ENCODE measurements at places on chromosomes 2 and 18.

GRCh38 chr2:171084128-171084527 lies 76.6 kb downstream of the TLK1 start:
- DNase-seq = peak; percentile 62

DNA sequence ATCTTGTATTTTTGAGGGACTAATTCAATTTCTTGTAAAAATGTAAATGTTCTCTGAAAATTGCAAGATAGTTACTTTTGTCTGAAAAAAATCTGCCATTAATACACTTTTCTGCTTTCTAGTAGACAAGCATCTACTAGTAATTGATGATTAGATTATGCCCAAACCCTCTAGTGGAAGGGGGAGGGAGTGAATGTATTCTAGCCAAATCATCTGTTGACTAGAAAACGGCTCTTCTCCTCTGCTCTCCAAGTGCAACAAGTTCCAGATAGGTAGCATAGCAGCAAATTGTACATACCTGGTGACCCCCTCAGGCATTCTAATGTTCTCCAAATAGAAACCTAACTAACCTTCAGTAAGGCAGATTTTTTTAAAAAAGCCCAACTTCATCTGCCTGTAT lies 58.6 kb downstream of the RELCH start:
- no peak for DNase-seq

DNA sequence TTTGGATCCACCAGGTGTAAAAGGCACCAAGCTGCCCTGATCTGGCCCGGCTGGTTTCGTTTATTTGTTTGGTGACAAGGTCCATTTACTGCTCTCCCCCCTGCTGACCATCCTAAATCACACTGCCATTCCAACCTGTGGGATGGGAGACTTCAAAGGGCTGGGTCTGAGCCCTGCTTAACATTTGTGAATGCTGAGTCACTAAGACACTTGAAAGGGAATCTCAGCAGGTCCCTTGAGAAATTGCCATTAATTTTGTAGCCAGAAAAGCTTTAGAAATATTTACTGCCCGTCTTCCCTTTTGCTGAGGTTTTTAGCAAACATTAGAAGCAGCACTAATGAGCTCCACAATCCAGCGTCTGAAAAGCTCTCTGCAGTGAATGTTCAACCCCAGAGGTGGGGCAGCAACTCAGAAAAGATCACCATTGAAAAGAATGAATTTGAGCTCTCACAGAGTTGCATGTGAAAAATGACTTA lies 133.8 kb downstream of the ARL4C start:
- DNase-seq = peak; percentile 12

GRCh38 chr2:217261452-217261851 lies 401.6 kb upstream of the TNP1 start:
- no peak for DNase-seq

DNA sequence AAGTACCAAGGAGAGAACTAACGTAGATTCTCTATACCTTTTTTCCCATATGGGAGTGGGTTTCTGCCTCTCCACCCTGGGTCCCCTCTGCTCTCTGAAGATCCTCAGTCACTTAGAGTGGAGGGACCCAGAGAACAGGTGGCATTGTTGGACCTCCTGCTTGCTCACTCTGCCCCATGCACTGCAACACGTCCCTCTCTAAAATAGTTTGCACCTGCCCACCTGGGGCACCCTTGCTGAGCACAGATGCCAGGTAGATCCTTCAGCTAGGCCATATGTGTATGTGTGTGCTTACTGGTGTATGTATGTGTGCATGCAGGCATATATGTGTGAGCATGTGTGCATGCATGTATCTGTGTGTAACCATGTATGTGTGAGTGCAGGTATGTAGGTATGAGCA lies 2.2 kb downstream of the IL36RN start:
- DNase-seq = no peak

DNA sequence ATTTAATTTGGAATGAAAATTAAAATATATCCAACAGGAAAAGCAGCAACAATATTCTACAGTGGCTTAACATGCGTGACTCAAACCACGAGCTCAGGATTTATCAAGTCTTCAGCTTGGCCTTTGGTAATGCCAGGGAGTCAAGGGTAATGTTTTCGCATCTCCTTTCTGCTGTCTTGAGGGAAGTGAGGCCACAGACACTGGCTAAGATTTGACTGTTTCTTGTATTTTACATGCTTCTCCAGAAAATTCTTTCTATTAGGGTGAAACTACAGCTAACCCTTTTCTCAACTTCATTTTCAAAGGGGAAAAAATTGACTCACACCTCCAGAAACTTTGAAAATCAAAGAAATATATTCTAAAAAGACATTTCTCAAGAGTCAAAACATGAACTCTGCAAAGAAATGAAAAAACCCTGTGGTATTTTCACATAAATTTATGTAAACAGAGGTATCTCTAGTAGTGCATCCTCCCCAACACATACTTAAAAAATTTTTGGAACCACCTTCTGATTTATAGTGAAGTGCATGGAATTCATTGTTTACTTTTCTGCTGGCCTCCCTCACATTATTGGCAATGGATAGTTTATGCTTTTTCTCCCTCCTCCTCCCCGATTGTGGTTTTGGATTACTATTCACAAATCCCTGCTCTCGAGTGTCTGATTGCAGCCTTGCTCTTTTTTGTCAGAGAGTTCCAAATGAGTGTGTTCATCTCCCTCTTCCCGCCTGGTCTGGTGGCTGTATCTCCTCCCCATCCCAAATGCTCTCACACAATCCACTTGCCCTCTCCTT lies 48.7 kb downstream of the DPP4 start:
- DNase-seq = no peak

- no peak for DNase-seq
Measured at GRCh38 chr2:125227843-125228392, 1202.8 kb downstream of the CNTNAP5 start.

DNA sequence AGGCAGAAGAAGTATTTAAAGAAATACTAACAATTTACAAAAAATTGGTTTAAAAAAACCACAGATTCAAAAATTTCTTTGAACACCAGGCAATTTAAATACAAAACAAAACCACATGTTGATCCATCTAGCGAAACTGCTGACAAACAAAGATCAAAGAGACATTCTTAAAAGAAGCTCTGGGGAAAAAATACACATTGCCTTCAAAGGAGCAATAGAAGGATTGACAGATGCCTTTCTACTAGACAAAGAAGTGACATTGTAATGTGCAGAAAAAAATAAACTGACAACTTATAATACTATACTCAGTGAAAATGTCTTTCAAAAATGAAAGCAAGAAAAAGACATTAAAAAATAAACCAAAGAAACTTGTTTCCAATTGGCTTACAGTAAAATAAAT lies 12.6 kb upstream of the EIF2AK3 start:
- no peak for DNase-seq

- DNase-seq = peak; percentile 90
Measured at GRCh38 chr18:44130376-44130942, 550.2 kb upstream of the SETBP1 start.

DNA sequence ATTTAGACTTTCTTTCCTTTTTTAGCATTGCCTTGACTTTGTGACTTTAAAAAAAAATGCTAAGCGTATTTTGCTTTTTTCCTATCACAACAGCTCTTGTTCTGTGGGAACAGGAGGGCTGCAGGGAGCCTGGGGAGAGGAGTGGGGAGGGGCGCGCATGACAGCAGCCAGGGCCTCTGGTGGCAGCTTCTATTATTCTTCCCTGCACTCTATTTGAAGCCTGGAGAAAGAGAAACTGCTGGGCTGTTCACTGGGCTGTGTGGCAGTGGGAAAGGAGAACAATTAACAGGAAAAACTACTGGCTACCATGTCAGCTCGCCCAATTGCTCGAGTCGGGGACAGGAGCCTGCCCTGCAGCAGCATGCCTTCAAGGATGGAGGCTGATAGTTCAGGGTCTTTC lies 119.0 kb upstream of the ZBTB14 start:
- DNase-seq = no peak

- DNase-seq = no peak
Measured at GRCh38 chr18:51861046-51861445, 479.0 kb upstream of the DCC start.

DNA sequence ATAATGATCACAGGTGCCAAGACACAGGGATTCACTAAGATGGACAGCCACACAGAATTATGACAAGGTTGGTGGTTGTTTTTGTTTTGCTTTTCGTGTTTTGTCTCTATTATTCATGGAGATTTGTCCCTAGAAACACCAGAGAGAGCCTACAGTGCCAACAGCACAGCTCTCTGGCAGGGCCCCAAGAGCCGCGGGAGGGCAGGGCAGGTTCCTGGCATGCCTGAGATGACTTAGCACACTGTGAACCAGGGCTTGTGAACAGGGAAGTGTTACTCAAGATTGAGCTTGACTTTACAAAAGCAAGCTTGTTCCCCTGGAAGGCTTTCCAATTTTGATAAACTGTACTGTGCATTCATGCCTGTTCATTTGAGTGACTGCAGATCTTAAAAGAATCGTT lies 437.4 kb upstream of the SALL3 start:
- DNase-seq = no peak

- DNase-seq = peak; percentile 98
Measured at GRCh38 chr2:237726401-237726830, 72.2 kb upstream of the RBM44 start.

DNA sequence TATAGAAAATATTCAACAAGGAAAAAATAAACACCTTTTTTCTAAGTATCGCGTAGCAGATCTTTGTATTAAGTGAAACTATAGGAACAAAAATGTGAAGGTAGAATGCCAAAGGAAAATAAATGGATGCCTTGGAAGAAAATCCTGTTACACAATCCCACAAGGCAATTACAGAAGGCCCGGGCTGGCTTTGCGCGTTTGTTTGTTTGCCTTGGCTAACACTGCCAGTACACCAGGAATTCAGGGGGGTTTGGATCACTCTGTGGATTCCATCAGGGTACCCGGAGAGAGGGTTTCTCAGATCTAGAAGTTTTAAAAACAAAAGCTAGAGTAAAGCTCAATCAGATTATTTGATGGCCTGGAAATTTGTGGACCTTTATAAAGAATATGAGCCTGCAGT lies 478.3 kb downstream of the FBXO15 start:
- DNase-seq = no peak

DNA sequence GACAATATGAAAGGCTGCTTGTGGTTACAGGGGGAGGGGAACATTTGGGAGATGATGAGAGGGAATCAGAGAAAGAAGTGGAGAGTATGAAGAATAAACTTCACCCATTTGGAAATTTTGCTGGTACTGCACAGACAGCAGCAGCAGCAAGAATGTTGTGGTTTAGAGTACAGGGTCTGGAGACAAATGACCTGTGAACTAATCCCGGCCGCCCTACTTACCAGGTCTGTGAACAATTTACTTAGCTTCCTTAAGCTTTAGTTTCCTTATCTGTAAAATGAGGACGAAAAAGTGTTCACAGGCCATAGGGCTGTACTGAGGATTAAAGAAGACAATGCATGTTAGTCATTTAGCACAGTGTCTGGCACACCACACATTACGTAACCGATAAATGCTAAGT lies 685.4 kb upstream of the CELF4 start:
- DNase-seq = no peak

- no peak for DNase-seq
Measured at GRCh38 chr2:30800159-30800558, 7.1 kb downstream of the CAPN13 start.

GRCh38 chr2:136284226-136285119 lies 166.5 kb upstream of the CXCR4 start:
- DNase-seq = no peak

DNA sequence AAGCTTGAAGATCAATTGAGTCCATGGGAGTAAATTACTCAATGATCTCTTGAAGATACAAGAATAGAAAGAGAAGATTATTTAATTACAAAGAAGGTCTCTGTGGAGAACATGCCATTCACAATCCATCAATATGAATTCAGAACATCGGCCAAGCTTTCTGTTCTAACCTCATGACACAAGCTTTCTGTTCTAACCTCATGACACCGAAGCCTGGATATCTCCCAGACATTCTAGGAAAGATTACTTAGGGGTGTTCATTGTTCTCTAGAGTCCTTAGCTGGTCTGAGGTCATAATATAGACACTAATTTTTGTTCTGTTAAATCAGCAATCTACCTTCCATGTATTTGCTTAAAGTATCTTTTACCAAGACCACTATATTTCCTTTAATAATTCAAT lies 95.5 kb downstream of the RDH14 start:
- no peak for DNase-seq

DNA sequence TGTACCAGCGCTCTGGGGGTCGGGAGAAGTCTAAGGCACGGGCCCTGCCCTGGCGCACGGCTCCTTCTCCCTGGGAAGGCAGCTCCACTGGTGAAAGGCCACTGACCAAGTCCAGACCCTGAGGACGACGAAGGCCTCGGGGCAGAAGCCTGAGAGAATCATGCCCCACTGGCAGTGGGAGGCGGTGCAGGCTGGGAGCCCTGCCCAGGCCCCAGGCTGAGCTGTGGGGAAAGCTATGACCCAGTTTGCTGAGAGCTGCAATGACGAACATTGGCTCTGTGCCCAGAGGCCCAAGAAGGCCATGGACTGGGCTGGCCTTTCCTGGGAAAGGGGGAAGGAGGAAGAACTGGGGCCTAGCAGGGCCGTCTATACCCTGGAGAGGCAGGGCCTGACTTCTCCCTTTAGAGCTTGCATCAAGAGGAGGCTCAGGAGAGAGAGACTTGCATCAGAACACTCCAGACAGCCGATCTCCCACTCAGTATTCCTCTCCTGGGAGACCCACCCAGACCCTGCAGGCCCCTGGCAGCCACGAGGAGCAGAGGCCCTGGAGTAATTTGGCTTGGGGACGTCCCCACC lies 32.9 kb downstream of the HS1BP3 start:
- DNase-seq = no peak

DNA sequence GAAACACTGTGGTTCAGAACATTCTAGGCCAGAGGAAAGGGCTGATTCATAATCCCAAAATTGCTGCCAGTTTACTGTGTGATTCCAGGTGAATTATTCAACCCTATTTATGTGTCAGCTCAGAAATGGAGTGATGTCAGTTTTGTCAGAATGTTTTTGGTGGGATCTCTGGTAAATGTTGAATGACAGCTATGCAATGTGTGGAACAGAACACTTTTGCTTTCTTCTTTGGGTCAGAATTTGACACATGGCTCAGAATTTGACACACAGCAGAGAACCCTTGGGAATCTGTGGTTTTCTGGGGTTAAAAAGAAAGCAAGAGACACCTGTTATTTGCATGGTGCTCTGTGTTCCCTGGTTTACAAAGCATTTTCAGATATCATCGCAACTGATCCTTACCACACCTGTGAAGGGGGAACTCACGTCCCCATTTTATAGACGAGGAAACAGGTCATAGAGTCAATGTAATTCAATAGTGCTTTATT lies 1.6 kb upstream of the MTA3 start:
- no peak for DNase-seq

DNA sequence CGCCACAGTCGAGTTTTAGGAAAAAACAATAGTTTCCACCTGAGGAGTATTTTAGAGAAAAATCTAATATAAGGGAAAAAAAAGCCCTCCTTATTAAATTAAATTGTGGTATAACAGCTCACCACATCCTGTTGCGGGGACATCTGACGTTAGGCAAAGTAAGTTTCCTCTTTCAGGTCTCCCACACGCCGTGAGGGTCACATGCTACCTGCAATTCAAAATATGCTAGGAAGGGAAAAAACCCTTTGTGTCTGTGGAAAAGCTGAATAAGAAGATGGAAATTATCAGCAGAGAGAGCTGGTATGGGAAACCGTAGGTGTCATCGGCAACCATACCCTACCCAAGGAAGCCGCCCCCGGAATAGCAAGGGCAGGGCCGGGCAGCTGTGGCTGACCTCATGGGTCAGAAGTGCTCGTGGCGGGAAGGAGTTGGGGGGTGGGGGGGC lies 128.0 kb downstream of the NFATC1 start:
- no peak for DNase-seq

GRCh38 chr18:21660078-21660477 lies 44.5 kb downstream of the ABHD3 start:
- DNase-seq = no peak
